Stimulated activated CD4-positive, alpha-beta T cell treated with anti-CD3 and anti-CD28 coated beads, TNF-alpha, amount 100 ng/mL, for 4 hours (primary cell): ENCODE measurements at places on chromosomes 5 and 9.

- DNase-seq: no peak
Observed at GRCh38 chr5:137316346-137316736, 182.8 kb downstream of the SPOCK1 start.

- no peak for DNase-seq
Observed at GRCh38 chr5:169213479-169213878, 87.5 kb downstream of the SLIT3 start.

GRCh38 chr9:116267021-116267420 lies 113.4 kb downstream of the PAPPA start:
- DNase-seq: no peak

DNA sequence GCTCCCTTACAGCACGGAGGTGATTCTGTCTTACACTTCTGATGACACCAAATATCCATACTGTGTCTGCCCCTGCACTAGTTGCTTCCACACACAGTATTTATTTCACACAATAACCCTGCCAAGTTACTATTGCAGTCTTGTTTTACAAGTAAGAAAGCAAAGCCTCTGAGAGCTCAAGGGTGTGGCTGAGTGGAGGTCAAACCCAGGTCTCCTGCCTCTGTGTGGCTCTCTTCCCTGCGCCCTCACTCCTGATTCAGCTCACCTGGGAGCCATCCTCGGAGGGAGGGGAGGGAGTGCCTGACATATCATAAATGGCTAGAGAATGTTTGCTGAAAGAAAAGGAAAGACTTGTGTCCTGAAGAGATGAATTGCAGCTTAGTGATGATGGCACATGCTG lies 41.0 kb downstream of the MVB12B start:
- no peak for DNase-seq

- DNase-seq: no peak
Observed at GRCh38 chr5:110702704-110703103, 23.8 kb downstream of the TMEM232 start.

- no peak for DNase-seq
Observed at GRCh38 chr5:151555760-151556576, 35.2 kb downstream of the FAT2 start.

- no peak for DNase-seq
Observed at GRCh38 chr5:1431896-1432295, 13.3 kb downstream of the SLC6A3 start.

DNA sequence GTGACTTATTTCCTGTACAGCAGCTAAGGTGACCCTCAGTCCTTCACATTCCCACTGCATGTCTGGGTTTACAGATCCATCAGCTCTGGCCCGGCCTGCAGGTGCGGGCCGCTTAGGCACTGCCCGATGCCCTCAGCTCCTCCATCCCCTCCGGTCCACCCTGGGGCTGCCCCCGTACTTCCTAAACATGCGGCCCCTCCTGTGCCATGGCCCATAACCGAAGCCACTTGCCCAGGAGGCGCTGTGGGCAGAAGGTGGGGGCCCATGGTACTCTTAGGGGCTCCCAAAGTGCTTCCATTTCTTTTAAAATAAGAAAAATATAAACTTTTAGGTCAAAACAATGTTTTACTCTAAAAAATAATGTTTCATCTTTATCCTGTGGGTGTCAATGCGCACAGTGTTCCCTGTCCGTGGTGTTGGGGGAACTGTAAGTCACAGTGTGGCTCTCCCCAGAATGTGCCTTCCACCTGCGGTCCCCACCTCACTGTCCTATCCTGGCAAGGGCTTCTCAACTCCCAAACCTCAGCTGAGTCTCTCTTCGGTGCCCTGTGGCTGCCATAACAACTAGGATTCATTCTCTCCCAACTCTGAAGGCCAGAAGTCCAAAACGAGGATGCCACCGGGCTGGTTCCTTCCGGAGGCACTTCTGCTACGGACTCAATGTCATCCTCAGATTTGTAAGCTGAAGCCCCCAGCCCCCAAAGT lies 132.7 kb upstream of the LPCAT1 start:
- no peak for DNase-seq

DNA sequence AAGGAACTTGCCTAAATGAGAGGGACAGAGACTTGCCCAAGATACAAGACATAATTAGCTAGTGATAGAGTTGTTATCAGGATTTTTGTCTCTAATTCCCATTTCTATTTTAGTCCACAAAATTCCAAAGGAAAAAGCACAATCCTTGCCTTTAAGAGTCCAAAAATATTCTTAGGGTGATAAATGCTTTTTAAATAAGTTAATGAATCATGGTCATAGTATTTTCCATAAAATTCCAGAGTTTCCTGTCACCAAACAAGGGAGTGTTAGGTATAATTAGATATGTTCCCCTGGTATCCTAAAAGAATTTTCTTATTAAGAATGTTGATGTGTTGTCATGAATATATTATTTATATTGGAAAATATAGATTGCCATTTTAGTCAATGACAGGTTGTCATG lies 21.8 kb upstream of the CEP72 start:
- no peak for DNase-seq
